Stimulated activated CD4-positive, alpha-beta T cell treated with anti-CD3 and anti-CD28 coated beads, Interleukin-1b, Interleukin-23, amount 100 ng/mL, for 1 hour (primary cell): ENCODE measurements at places on chromosomes 2 and 18.

GRCh38 chr18:78632111-78632541 is 347.5 kb upstream of the SALL3 start:
- DNase-seq: no peak

DNA sequence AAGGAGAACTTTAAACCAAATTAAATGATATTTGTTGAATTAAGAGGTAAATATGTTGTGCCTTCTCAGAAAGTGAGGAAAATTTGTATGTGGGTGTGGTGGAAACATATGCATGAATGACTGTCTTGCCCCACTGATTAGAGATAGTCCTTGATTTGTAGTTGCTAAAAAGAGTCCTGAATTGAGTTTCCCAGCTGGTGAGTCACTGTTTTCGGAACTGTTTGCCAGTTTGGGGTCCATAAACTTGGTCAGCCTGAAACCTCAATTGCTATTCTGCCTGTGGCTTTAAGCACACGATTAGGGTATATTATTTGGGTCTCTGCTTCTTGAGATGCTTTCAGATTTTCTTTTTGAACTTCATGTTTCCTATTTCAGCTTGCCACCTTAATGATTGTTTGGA is 53.3 kb downstream of the PIKFYVE start:
- no peak for DNase-seq

DNA sequence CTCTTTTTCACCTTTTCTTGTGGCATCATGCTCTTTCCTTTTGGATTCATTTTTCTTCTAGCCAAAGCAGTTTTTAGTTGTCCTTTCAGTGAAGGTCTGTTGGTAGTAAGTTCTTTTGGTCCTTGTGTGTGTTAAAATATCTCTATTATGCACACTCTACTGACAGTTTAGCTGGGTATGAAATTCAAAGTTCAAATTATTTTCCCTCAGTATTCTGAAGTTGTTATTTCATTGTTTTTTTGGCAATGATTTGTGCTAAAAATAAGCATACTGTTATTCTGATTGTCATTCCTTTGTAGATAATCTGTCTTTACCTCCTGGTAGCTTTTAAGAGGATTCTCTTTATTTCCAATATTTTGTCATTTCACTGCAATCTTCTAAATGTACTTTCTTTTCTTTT is 53.1 kb upstream of the COX7A2L start:
- DNase-seq: no peak

GRCh38 chr18:2050702-2051201 is 520.6 kb downstream of the METTL4 start:
- no peak for DNase-seq

- DNase-seq: no peak
Observed at GRCh38 chr2:26438526-26438925, 36.8 kb downstream of the DRC1 start.

DNA sequence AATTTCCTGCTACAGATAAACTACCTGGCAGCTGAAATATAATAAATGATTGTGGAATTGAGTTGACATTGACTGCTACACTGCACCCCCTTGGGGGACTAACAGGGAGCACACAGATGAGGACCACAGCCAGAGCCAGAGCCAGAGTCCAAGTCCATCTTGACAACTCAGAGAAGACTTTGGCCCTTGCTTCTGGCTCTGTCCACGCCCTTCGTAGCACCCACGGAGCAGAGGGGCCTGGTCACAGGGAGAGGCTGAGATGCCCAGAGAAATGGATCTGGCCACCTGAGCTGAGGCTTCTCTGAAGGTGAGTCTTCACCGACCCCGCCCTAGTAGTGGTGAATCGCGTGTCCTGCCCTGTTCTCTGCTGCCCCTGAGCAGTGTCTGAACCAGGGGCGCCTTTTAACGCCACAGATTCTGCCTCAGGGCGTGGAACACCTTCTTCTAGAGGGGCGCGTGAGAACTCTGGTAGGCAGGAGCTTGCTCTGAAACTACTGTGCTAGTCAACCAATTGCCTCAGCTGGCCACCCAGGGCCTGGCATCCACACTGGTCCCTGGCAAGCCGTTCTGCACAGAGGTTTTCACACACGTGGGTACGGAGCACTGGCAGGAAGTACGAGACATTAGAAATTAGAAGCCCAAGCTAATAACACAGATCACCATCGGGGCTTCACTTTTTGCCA is 35.7 kb upstream of the MAT2A start:
- DNase-seq: no peak

GRCh38 chr2:181586569-181587081 is 70.3 kb downstream of the CERKL start:
- DNase-seq: no peak

DNA sequence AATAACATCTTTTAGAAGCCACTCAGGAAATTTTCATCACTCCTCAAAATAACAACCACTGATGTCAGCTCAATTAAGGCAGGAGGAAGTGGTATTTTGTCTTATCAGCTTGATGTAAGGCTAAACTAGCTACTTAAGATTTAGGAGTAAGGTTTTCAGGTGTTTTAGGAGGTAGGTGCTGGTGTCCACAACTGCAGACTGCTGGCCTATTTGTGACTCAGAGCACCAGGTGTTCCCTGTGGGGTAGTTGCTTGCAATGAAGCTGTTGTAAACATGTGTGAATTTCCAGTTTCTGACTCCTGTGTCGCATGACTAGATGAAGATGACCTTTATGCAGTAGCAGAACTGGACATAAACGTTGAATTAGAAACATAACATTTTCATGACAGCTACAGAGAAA is 164.2 kb downstream of the THSD7B start:
- no peak for DNase-seq

GRCh38 chr2:239160226-239161143 is 240.3 kb downstream of the HDAC4 start:
- no peak for DNase-seq

GRCh38 chr18:61785588-61785987 is 107.2 kb downstream of the RNF152 start:
- DNase-seq: no peak

DNA sequence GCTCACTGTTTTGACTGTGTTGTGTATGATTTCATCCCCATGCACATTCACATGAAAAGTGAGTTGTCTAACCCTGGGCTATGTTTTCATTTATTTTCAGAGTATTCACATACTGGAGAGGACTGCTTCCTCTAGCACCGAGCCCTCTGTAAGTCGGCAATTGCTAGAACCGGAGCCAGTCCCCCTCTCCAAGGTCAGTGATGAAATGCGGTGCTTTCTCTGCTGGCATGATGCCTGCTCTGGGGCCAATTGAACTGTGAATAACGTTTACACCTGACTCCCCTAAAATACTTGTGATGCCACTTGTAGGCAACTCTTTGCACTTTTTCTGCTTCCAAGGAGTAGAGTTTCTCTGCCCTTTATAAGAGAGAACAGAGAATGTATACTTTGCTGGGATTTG is 126.9 kb downstream of the PRKRA start:
- no peak for DNase-seq

- DNase-seq: no peak
Observed at GRCh38 chr18:10113121-10114022, 199.6 kb downstream of the VAPA start.

GRCh38 chr2:54936766-54937165 is 113.5 kb downstream of the RTN4 start:
- DNase-seq: no peak

GRCh38 chr2:67565761-67566160 is 168.6 kb downstream of the ETAA1 start:
- DNase-seq: no peak

DNA sequence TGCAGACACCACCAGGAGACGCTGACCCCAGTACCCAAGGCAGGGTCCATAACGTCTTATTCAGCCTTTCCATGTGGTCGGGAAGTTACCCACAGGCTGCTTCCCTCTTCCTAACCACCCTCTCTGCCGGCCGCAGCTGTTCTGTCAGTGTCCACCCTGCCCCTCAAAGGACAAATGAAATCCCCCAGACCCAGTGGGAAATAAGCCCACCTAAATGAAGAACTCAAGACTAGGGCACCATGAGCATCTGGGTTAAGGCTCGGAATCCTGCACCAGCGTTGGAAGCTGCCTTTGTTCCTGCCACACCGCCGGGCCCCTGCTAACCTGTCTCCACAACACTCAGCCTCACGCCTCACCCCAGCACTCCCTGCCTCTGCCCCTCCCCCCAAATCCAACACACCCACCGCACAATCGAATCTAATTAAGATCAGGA is 21.7 kb downstream of the BCL11A start:
- no peak for DNase-seq

DNA sequence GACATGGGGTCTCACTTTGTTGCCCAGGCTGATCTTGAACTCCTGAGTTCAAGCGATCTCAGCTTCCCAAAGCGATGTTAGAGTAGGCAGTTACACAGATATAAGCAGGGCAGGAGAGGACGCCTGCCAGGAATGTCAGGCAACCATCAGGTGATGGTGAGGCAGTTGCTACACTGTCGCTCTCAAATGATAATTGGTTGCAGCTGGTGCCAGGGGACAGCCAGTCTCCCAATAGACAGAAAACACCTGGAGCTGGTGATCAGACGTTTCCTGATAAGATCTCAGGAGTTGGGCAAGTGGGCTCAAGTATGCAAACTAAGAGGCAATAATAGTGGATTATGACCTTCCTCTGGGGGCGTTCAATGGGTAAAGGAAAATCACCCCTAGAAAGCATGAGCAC is 163.1 kb upstream of the RGPD4 start:
- no peak for DNase-seq

GRCh38 chr18:57048351-57048750 is 98.5 kb upstream of the BOD1L2 start:
- DNase-seq: no peak

GRCh38 chr18:58525517-58525916 is 103.4 kb downstream of the ALPK2 start:
- DNase-seq: no peak

DNA sequence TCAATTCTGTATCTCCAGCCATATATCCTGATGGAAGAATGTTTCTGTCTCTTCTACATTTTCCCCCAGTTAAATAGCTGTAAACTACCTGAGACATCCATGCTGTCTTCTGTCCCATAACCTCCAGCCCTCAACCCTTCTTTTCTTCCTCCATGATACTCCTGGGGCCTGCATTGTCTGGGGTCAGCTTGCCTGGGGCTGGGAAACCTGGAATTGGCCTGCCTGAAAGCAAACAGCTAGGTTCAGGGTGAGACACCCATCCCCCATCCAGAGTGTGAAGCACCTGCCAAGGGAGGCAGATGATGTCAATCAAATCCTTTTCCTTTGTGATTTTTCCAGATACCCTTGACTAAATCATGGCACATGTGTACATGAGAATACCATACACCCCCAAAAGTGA is 313.7 kb upstream of the MGAT5 start:
- DNase-seq: no peak

GRCh38 chr2:23414871-23415270 is 29.9 kb downstream of the KLHL29 start:
- DNase-seq: no peak

- DNase-seq: no peak
Observed at GRCh38 chr18:34220081-34220815, 4.5 kb downstream of the NOL4 start.

DNA sequence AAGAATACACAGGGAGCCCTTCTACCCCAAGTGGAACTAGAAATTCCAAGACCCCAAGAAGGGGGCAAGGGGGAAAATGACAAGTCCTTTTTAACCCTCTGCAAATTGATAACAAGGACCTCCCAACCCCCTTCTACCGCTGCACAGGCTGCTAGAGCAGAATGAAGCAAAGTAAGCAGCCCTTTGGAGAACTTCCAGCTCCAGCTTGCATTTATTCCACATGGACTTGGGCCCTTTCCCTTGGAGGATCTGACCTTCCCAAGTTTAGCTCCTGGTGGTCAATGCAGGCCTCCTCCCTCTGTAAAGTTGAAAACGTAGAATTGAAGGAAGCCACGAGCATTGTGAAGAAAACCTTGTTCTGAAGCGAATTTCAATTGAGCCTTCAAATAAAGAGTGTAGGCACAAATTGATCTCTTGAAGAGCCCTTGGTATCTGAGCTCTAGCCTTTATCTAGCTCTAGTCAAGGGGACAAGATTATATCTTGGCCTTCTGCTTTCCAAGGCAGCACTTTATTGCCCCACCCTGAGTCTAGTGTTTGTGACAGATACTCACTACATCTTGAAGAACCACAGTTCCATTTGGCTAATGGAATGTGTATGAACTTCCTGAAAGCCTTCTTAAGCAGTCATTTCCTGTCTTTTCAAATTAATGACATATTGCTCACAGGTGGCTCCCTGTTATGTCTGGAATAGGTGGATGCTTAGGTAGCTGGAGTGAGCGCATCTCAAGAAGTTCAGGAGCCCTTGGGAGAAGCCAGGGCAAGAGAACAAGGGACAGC is 37.2 kb downstream of the SLC14A2 start:
- no peak for DNase-seq

DNA sequence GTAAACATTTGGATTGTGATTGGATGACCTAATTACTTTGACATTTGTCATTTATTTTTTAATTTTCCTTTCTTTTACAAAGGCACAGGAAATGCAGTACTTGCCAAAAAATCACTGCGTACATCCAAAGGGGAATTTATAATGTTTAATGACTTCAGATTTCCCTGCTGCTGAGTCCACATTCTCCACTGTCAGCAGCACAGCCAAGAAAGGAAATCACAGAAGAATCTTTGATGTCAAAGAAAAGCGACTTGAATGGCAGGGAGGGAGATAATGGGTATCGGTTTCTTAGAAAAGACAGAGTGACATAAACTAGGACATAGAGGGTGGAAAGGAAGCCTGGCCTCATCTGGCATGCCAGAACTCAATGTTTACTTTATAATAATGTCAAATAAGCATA is 41.4 kb upstream of the COPS8 start:
- no peak for DNase-seq

DNA sequence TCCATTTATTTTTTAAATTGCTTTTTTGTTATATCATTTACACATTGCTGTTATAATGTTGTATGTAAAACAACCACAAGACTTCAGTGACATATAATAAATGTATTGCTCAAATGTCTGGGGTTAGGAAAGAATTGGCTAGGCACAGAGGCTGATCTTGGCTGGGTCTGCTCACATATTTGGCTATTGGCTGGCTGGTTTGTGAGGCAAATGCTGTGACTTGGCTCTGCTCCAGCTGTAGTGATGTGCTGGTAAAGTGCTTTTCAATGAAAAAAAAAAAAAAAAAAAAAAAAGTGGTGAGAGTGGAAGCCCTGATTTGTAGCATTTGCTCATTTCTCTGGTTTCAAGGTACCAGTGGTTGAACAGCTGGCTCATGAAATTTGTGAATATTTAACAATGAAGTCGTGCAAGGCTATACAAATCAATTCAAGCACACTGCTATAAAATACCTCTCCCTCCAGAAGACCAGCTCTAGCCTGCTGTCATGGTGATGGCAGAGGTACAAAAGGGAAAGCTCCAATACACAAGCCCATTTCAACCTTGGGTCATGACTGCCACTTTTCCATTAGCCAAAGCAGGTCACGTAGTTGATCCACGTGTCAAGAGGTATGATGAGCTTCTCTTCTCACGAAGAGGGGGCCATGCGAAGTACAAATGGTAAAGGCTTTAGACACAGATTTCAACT is 43.7 kb upstream of the RIT2 start:
- no peak for DNase-seq

GRCh38 chr18:58254873-58255511 is 211.0 kb downstream of the NEDD4L start:
- no peak for DNase-seq

DNA sequence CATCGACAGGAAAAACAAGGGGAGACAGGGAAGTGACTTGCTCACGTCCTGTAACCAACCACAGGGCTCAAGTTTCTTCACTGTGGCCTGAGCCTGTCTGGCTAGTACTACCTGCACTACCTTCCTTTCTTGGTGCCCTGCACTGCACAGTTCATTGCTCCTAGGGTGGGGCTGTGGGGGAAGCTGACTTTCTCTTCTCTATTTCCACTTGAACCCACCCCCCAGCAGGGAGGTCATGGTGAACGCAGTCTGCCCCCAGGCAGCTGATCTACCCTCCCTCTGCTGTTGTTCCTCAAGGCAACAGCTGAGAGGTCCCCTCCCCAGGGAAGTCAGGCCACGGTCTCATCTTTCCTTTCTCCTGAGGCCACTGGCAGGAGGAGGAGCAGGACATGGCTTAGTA is 532.1 kb downstream of the SOX11 start:
- no peak for DNase-seq
